ENCODE measurements at places on chromosomes 13 and 19.

DNA sequence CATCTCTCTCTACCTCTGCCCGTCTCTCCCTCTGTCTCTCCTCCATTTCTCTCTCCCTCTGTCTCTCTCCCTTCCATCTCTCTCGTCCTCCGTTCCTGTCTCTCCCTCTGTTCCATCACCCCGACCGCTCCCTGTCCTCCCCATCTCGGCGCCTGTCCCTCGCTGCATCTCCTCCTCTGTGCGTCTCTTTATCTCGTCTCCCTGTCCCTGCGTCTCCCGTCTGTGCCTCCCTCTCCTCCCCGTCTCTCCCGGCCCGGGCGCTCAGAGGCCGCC lies 4.6 kb downstream of the GRIN2D start:
- no peak for DNase-seq

DNA sequence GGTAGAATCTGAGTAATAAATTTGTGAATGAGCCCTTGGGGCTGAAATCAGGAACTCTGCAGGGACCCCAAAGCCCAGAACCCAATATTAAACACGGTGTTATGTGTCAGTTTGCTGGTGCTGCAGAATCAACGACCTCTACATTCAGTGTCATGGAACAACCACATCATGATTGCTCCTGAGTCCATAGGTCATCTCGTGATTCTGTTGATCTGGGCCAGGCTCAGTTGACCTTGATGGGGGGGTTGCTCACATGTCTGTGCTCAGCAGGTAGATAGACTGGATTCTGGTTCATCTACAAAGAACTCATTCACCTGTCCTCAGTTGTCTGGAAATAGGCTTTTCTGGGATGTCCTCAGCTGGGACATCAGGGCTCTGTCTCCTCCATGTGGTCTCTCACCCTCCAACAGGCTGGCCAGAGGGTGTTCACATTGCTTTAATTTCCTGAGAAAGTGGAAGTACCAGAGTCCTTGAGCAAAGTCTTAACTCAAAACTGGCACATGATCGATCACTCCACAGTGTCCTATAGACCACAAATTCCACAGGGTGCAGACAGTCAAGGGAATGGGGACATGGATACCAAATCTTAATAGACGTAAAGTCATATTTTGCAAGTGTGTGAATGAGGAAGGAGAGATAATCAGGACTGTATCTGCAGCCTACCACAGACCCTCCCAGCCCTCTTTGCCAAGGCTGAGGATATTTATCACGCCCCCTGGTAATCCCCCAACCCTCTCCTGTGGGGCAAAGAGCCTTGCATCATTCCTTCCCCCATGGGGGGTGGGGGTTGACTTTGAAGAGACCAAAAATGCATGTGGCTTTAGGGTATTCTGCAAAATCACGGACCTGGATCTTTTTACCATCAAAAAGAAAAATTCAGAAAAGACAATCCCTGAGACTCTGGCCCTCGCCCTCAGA lies 39.3 kb upstream of the IGFL1 start:
- DNase-seq: no peak

- DNase-seq: no peak
Observed at GRCh38 chr19:39805104-39805503, 26.4 kb downstream of the LEUTX start.

- DNase-seq: no peak
Observed at GRCh38 chr19:1997353-1998233, 17.9 kb downstream of the BTBD2 start.

- no peak for DNase-seq
Observed at GRCh38 chr13:75072891-75073290, 409.1 kb downstream of the TBC1D4 start.
